ENCODE measurements at places on chromosomes 2 and 18.

DNA sequence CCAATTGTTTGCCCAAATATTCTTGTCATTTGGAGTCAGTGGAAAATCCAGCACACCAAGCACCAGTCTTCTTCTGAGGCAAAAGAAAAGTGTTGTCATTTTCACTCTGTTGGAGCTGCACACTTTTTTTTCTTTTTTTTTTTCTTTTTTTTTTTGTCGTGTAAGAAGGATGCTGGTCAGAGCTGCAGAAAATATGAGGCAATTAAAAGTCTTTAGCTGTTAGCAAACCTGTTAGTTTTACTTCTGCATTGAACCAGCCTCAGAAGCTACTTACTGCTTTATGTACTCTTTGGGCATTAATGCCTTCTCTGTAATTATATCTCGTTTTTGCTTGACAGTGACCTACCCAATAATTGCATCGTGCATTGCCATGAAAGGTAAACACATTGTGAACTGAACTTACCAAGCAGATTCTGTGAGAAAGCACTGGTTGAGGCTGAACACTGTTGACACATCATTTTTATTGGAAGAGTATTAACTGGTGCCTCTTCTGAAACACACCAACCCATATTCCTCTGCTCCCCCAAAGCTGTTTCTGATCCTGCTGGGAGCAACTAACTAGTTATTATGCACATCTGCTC, 165.4 kb downstream of the CAPN13 start:
- DNase-seq, result no peak

- no peak for DNase-seq
These were observed 14.0 kb upstream of the INHBB start for GRCh38 chr2:120331903-120332302.

- DNase-seq, result no peak
These were observed 376.6 kb downstream of the HRH4 start for GRCh38 chr18:24837066-24837465.

DNA sequence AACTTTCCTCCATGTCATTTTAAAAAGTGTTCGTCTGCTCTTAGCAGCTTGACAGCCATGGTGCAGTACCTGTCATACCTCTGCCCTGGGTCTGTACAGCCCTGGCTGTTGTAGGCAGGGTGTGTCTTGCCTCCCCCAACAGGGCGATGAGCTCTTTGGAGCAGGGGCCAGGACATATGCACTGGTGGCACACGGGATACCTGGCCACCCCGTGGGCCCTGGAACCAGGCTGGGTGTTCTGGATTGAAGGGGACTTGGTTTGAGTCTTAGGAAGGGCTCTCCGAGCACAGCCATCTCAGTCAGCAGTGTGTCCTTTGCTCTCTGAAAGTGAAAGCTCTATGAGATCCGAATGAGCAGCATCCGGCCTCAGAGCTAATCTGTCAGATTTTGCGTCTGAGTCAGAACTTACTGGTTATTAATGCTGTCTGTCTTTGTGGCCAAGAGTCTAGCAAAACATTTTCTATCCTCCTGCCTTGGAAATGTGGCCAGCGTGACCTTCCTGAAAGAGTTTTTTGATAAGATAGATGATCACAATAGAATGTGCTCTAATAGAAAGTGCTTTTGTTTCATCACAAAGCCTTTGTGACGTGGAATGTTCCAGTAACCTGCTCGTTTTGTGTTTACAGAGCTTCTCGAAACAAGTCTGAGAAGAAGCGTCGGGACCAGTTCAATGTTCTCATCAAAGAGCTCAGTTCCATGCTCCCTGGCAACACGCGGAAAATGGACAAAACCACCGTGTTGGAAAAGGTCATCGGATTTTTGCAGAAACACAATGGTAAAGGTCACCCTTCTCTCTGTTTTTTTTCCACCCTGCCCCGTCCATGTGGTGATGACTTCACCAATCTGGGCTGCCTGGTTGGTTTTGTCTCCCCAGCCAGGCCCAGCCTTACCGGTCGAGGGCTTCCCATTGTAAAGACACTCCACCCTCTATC, 77.3 kb upstream of the RPL31 start:
- DNase-seq, result no peak

DNA sequence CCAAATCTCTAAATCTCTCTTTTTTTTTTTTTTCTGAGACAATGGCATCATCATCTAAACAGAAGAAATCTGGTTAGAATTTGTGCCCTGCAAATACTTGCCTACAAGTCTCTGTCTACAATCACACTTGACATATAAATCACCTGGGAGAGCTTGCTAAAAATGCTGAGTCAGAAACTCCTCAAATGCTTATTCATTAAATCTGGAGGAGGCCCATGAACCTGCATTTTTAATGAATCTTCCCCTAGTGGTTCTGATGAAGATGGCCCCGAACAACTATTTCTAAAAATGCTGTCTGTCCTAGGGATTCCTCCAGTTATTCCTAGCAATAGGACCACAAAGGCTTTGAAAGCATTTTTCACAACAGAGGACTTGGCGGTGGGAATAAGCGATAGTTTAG, 1.6 kb upstream of the CSRNP3 start:
- no peak for DNase-seq

GRCh38 chr2:157785200-157785599, 90.9 kb downstream of the ACVR1 start:
- no peak for DNase-seq

- no peak for DNase-seq
These were observed 54.3 kb downstream of the TMX3 start for GRCh38 chr18:68660354-68661183.
